ENCODE measurements at places on chromosomes 11 and 22.

- DNase-seq: no peak
These were observed 68.6 kb downstream of the RRAS2 start for GRCh38 chr11:14290422-14290821.

DNA sequence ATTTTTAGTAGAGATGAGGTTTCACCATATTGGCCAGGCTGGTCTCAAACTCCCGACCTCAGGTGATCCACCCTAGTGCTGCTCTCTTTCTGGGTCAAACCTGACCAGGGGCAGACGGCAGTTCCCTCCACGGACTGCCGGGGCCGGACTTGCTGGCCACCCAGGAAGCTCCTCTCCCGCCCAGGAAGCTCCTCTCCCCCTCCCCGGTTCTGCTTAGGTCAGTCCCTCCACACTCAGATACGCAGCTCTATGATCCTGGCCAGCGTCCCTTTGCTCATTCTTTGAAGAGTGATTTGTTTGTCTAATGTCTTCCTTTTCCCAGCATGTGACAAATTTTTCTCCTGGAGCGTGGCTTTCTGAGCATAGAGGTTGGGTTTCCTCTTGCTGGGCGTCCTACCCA, 125.3 kb upstream of the B3GAT1 start:
- no peak for DNase-seq

- DNase-seq: no peak
These were observed 41.5 kb downstream of the TRMU start for GRCh38 chr22:46376908-46377524.

- no peak for DNase-seq
These were observed 39.3 kb upstream of the LINC01488 start for GRCh38 chr11:69442012-69442806.

- DNase-seq: no peak
These were observed 14.5 kb upstream of the RPS19BP1 start for GRCh38 chr22:39546889-39547586.

DNA sequence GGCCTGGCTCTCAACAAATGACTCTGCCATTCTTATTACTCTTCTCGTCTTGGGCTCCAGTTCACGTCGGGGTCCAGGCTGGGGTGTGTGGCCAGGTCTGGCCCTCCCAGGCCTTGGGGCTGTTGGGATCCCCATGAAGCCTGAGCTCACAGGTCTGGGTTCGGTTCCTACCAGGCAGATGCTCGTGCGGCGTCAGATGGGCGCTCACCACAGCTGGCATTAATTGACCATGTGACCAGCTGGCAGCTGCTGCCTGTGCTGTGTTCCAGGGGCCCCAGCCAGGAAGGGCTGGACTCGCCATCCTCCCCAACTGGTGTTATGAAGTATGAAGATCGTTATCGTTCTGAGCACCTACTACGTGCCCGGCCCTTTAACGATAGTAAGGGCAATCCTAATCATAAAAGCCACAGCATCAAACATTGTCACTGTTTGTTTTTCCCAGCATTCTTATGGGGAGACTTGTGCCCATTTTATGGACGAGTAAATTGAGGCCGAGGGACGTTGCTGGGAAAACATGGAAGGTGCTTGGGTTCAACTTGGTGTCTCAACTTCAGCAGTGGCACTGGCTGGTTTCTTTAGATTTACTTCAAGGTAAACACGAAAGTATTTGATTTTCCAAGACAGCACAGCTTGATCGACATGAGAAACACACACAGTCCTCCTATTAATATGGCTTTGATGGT, 26.8 kb upstream of the CACNG2 start:
- no peak for DNase-seq

DNA sequence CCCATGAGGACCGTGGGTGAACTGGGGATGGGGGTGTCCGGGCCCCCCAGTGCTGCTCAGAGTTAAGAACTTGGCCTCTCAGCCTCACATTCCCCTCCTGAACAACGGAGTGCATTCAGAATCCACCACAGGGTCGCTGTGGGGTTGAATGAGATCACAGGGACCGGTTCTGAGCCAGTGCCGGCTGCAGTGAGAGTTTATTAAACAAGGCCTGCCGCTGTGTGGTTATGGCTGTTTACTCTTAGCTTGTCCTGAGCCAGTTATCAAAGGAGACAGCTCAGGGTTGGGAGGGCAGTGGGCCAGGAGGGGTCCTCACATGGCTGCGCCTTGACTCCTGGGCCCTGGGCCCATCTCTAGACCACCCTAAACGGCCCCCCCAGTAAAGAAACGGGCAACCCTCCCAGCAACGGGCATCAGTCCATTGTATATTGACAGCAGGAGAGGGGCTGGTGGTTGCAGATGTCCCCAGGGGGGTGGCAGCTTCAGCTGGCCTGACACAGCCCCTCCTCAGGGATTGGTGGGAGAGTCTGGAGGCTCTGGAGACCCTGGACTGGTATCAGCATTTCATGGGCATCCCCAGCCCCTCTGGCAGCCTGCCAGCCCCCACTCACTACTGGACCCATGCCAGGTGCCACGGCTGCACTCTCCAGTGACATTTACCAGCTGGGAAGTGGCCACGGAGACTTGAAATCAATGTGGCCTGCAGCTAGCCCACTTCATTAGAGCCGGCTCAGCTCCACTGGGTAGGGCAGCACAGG, 15.1 kb upstream of the CABP7 start:
- DNase-seq: peak; percentile 94

DNA sequence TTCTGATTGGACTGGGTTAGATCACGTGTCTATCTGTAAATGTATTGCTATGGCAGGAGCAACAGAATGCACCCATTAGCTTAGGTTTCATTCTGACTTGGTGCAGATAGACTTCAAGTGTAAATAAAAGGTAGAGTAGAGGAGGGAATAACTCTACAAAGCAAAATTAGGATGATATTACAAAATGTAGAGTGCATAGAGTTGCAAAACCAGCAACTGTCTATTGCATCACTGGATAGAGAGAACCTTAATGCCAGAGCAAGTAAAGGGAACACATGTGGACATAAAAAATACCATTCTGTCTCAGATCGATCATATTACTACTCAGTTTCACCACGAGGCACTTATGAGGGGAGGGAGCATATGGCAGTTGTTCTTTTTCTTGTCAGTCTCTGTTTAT, 22.0 kb upstream of the CAT start:
- DNase-seq: no peak

DNA sequence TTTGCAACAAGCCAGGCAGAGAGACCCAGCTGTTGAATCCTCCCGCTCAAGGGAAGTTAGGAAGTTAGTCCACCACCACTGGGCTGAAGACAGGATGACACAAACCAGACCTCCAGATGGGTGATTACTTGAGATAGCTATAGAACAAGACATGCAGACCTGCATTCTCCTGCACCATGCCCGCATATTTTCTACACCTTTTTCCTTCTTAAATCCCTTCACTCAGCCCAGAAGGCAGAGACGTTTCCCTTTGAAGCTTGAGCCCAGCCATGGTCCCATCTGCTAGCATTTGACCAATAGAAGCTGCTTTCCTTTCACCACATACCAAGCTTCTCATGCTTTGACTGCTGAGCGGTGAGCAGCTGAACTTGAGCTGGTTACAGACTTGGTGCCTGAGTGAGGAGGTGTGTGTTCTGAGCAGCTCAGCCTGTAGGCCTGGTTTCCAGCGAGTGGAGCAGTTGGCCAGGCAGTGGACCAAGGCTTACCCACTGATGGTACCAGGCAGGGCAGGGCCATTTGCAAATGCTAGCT, 29.2 kb upstream of the CBX6 start:
- no peak for DNase-seq

DNA sequence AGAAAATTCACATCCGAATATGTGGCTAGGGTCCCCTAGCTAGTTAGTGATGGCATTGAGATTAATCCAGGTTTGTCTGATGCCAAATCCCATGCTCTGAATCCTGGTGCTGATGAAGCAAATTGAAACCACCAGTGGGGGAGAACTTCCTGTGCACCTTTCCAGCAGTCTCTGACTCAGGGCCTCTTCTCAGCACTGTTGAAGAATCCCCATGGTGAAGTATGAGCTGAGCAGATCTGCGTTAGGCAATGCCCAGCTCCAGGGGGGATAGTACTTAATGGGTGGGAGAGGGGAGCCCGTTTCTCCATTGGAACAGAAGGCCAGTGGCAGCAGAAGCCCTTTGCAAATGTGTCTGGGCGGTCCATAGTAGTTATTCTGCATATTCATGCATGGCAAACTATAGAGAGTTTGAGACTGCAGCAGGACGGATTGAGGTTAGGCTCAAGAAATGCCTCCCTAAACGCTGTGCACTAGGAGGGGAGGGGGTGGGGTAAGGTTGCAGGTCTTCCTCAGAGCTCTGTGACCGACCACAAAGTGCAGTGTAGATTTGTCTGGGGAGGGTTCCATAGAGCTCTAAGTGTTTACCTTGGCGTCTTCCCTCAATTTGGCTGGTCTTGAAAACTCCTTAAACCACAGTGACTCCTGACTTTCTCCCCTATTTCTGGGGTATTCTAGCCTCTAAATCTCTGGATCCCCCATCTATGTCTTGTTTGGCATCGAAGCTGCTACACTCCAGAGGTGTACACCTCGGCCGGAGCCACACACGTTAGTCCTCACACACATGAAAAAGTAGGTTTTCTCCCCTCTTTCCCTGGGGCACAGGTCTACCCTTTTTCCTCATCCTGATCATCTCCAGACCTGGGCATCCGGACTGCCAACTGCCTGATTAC, 4.8 kb downstream of the POU2F3 start:
- peak; percentile 16 for DNase-seq

DNA sequence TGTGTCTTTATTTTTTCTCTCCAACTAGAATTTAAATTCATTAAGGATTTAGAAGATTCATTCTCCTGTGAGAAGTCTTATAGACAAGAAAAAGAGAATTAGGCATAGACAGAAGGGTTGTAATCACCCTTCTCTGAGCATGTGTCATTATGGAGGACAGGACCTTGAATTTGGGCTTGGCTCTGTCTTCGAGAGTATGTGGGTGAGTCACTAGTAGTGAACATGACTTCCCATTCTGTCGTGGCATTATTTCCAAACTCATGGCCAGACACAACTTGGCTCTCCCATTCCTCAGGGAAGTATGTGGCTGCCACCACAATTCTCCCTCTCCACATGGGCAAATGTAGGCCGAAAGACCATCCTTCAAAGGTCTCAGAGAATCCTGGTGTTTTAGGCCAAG, 14.3 kb upstream of the ANKK1 start:
- no peak for DNase-seq

- no peak for DNase-seq
These were observed 48.7 kb upstream of the GRIK4 start for GRCh38 chr11:120462825-120463224.

- no peak for DNase-seq
These were observed 333.1 kb upstream of the SYN3 start for GRCh38 chr22:33391298-33391697.

DNA sequence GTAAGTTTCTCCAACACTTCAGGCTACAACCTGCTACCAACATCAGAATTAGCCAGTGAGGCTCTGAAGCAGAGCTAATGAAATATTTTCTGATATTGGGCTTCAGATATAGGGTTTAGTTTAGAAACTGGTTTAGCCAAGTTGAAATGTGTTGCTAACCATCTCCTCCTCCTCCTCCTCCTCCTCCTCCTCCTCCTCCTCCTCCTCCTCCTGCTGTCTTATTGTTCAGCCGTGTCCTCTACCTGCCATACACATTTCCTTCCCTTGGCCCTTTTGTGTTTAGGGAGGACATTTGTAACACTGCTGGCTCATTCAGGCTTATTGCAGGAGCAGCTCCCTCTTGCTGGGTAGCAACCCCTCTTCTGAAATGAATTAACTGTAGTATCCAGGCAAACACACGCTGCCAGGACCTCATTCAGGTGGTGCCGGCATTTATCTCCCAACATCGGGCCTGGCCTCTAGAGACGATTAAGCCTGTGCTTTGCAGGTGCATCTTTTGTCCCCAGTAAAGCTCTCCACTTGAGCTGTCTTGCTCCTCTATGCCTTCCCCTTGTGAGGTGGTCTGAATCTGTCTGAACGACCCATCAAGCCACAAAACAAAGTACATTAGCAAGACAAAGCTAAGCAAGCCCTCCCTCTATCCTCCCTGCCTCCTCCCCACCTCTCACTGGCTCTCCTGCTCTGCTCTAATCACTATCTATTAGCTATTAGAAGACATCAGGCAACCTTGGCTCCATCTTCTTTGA, 82.9 kb downstream of the KCNJ1 start:
- DNase-seq: no peak

- no peak for DNase-seq
These were observed 279.4 kb downstream of the FAT3 start for GRCh38 chr11:92504004-92504403.

DNA sequence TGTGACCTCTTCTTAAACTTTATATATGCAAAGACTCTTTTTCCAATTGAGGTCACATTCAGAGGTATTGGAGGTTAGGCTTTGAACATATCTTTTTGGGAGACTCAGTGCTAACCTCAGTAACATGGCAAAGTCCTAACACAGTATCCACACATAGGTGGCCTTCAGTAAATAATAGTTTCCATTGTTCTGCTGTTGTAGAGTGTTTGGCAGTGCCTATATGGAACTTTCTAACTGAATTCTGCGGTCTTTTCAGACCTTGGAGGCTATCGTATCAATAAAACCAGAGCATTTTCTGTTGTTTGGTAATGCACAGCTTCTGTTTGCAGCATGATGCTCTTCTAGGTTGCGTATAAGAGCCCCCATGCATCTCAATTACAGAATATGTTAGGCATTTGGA, 47.0 kb downstream of the LDLRAD3 start:
- DNase-seq: no peak

- no peak for DNase-seq
These were observed 6.6 kb downstream of the TSPAN4 start for GRCh38 chr11:849104-849824.

DNA sequence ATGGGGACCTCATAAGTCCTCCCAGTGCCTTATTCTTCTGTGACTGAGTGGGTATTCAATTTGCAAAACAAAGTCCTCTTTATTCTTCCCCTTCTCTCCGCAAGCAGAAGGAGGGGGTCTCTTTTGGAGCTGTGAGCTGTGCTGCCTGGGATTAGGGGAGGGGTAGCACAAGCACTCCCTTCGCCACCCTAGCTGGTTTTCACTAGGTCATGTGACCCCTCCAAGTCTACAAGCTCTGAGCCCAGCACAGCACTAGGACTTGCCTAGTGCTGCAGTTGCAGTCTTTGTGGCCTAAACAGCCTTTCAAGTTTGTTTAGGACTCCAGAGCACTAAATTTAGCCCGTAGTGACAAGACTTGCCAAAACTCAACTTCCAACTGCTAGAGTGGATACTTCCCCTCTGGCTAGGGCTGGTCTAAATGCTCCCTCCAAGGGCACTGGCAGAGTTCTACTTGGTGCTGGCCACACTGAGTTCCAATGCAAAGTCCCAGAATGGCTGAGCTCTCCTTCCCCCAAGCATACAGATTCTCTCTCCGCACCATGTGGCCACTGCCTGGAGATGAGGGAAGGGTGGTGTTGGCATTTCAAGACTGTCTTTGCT, 25.4 kb downstream of the TAF1D start:
- DNase-seq: no peak

DNA sequence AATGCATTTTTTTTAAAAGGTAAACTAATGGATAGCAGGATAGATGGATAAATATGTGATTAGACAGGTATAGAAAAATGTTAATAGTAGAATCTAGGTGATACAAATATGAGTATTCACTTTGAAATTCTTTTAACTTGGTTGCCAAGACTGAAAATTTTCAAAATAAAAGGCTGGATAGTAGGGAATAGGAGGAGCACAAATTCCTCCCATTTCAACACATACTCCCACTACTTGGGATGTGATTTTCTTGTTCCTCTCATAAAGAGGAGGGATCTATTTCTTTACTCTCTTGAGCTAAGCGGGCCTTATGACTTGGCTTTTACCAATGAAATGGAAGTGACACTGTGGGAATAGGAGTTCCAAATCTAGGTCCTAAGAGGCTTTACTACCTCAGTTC, 35.9 kb downstream of the PIK3C2A start:
- no peak for DNase-seq

- DNase-seq: no peak
These were observed 368.6 kb downstream of the TBC1D22A start for GRCh38 chr22:47130883-47131631.

- DNase-seq: no peak
These were observed 4.9 kb upstream of the MRGPRF start for GRCh38 chr11:69017951-69018350.
